ENCODE measurements at places on chromosomes 5 and 9.

DNA sequence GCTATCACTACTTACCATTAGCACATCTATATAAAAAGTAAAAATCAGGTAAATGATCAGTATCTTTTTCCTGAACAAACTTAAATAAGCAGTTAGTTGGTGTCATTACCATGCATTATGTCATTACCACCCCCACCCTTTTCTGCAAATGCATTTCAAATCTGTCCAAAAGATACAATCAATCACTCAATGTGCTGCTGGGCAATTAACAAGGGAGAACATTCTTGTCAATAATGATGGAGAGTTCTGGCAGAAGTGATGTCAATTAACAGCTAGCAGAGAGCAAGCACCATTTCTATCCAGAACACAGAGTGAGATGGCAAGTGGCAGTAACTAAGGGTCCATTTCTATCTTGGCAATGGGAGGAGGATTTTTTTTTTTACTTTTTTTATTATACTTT lies 3.5 kb upstream of the PDE4D start:
- DNase-seq, result no peak

- no peak for DNase-seq
These were observed 36.8 kb upstream of the RNF38 start for GRCh38 chr9:36436909-36437308.

DNA sequence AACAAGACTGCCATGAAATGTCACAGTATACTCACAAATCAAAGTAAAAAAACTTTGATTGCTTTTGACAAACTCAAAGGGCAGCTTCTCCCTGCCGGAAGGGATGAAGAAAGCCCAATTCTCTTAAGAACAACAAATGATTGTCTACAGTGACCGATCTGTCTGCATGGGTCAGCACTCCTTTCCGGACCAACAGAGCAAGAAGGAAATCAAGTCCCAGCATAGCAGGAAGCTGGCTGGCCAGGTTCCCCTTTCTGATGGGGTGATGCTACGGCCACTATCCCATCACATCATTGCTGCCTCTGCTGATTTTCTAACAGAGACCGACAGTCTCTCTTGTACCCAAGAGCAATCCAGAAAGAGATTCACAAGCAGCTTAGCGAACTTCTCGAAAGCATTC lies 692 bp downstream of the C1QTNF3 start:
- no peak for DNase-seq

DNA sequence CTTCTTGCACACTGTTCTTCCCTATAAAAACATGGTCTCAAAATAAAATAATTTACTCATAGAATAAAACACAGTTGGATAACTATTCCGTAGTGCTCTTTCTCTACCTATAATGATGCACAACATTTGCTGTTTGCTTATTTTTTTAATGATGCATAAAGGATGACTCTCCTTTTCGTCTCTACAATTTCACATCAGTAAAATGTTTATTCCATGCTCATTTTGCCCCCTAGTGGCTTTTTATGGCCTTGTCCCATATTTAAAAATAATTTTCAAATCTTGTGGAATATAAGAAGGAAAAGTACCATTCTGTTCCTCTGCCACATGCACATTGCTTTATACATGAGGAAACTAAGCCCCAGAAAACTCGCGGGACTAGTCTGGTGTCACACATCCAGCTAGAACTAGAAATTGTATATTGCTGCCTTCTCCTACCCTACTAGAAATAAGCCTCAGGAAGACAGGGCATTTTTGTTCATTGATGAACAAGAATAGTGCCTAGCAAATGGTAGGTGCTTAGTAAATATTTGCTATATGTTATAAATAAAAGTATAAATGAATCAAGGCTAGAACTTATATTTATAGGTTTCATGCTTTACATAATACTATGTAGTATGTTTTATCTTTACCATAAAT lies 12.7 kb downstream of the KCTD16 start:
- no peak for DNase-seq

- DNase-seq, result no peak
These were observed 144.9 kb upstream of the HAPLN1 start for GRCh38 chr5:83865579-83865978.

All from stimulated activated CD4-positive, alpha-beta T cell treated with anti-CD3 and anti-CD28 coated beads, Interleukin-2, amount 100 ng/mL, for 24 hours (primary cell).